ENCODE measurements at places on chromosomes 1 and 21.
A peak's percentile ranks its signal among the peaks of the same experiment; 100 is the strongest.

DNA sequence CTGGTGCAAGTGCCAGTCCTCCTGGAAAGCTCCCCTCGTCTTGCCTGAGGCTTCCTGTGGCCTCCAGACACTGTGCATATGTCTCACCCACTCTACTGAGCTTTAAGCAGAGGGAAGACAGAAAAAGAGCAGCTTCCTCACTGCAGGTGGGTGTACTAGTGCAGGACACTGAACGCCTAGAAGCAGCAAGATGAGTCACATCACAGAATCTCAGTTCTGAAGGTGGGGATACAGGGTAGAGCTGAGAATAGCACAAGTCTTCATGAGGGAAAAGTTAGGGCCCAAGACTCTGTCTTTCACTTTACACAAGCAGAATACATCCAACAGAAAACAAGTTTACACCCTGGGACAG, 37.4 kb downstream of the PCAT6 start:
- peak; percentile 38 for DNase-seq

GRCh38 chr1:175714350-175714749, 29.0 kb downstream of the TNR start:
- DNase-seq = no peak

DNA sequence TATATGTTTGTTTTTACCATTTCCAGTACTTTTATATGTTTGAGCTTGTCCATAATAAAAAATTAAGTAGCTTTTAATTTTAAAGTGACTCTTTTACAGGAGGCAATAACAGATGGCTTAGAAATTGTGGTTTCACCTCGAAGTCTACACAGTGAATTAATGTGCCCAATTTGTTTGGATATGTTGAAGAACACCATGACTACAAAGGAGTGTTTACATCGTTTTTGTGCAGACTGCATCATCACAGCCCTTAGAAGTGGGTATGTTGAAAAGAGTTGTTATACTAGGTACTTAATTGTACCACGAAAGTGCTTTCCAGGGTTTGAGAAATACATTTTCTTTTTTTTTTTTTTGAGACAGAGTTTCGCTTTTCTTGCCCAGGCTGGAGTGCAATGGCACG, 46.1 kb downstream of the RNF2 start:
- DNase-seq = no peak

GRCh38 chr1:26111530-26112406, at the start of gene PDIK1L:
PDIK1L (plus strand) TSS chr1:26111824; CDS start chr1:26114309, 2,485 bp downstream.
- DNase-seq = peak; percentile 97

DNA sequence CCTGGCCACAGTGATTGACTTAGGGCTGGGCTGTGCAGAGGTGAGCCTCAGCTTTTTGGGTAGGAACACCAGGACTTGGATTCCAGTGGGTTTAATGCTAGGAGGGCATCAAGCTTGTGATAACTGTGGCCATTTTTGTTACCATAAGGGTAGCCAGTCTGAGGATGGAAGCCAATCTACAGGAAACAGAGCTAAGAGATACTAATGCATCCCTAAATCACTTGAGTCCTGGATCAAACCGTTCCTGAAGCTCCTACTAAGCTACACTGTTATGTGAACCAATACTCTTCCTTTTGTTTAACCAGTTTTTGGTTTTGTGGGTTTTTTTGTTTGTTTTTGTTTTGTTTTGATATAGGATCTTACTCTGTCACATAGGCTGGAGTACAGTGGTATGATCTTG, 12.2 kb downstream of the KIAA2013 start:
- no peak for DNase-seq

GRCh38 chr1:232978091-232978634, 27.8 kb downstream of the NTPCR start:
- no peak for DNase-seq

DNA sequence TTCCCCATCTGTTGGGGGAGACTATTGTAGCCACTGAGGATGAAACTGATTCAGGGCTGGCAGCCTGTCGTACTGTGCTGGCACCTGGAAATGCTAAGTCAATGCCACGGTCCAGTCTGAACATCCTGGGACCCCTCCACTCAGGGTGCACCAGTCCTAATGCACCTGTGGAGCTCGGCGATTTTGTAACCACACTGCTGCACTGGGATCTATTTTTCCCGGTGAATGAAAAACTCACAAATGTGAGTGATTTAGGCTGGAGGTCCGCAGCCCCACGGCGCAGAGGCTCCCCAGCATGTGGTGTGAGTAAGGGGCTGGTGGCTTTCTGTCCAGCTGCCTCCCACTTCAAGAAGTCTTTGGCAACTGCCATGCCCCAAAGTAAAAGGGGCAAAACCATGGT, 35.5 kb downstream of the SETD4 start:
- DNase-seq = no peak

DNA sequence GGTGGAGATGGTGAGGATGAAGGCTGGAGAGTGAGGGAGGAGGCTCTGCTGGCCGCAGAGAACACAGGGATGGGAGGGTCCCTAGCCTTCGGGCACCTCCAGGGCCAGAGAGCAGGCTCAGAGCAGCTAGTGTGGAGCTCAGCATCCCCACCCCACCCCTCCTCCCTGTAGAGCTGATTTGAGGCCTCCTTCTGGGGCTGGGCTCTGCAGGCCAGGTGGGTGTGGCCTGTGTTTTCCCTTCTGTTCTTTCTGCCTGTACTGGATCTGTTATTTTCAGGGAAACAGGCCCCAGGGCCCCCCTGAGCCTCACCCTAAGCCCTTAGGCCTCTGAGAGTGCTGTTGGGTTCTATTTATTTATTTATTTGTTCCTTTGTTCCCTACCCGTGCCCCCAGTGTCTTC, 44.8 kb downstream of the TMCC2 start:
- DNase-seq = no peak

All from inflammatory macrophage (primary cell).